NCI-H1092 (cell line): ENCODE measurements at places on chromosomes 2 and 18.

GRCh38 chr2:95372845-95373244 is 29.7 kb upstream of the FAHD2A start:
- DNase-seq, result no peak

DNA sequence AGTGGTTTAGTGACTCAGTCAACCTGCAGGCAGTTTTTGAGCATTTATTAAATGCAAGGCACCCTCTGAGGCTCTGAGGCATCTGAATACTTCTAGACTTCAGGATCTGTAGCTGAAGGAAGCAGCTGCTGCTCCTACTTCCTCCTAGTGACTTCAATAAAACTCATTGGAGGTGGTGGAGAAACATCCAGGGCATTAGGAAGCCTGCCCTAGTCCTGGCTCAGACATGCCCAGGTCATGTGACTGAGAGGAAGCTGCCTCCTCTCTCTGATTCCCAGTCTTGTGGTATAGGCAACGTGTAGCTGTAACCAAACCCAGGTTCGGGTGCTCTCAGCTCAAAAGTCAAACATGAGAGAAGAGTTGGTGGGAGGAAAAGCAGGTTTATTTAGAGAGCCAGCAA is 287.2 kb upstream of the GYPC start:
- DNase-seq, result no peak

DNA sequence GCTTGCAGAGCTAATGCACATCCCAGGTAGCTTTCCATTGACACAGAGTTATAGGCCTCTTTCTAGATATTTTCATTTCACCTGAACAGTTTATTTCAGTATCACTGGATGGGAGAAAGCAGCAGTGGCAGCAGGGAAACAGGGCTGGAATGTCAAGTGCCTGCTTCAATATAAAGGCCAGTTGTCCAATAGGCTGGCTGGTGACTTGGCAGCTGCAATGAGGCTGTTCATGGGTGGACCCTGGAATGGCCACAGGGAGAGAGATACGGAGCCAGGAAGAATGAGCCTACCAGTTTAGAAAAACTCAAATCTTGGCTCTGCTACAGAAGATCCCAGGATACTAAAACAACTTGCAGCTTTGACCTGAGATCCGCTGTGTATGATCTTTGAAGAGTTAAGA is 185.0 kb downstream of the BCL11A start:
- no peak for DNase-seq

GRCh38 chr2:182068811-182069210 is 83.2 kb downstream of the PPP1R1C start:
- DNase-seq, result no peak

DNA sequence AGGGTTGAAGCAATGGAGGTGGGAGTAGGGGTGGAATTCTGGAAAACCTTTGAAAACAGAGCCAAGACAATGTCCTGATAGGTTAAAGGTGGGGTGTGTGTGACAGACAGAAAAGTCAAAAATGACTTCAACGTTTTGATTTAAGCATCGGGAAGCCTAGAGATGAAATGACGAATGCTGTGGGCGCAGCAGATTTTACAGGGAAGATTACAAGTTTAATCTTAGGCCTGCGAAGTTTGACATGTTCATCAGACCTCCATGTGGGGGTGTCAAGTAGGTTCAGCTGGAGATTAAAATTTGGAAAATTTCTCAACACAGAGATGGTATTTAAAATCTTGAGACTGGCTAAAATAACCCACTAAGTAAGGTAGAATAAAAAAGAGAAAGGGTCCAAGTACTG is 453.3 kb downstream of the TXNL1 start:
- DNase-seq, result no peak

GRCh38 chr2:129087133-129087813 is 768.6 kb upstream of the HS6ST1 start:
- DNase-seq, result no peak

GRCh38 chr2:126389446-126389845 is 266.5 kb upstream of the GYPC start:
- DNase-seq, result no peak

- no peak for DNase-seq
Observed at GRCh38 chr18:45568017-45568416, 47.3 kb upstream of the SLC14A2 start.

DNA sequence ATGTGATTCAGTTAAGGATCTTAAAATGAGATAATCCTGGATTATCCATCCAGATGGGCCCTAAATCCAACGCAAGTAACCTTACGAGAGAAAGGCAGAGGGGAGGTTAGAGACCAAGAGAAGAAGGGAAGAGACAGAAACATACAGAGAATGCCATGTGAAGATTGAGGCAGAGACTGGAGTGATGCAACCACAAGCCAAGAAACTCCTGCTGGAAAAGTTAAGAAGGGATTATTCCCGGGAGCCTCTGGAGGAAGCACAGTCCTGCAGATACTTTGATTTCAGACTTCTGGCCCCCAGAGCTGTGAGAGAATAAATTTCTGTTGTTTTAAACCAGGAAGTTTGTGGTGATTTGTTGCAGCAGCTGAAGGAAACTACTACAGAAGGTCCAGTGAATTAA is 992.7 kb downstream of the BCL11A start:
- no peak for DNase-seq

- no peak for DNase-seq
Observed at GRCh38 chr2:182642328-182642727, 73.7 kb upstream of the DNAJC10 start.

DNA sequence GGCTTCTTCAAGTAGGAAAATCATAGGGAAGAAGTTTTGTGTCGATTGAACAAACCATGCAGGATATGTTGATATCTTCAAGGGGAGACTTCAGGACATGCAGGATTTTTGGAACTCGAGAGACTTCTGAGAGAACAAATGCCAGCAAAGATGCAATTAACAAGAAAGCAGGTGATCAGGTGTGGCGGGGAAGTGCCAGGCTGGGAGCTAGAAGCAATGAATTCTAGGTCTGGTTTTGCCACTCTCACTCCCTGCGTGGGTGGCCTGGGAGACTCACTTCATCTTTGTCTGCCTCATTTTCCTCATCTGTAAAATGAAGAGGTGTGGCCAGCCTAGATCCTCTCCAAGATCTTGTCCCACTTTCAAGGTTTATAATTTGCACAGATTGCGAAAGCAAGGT is 3.1 kb downstream of the SERPINB5 start:
- DNase-seq, result no peak

DNA sequence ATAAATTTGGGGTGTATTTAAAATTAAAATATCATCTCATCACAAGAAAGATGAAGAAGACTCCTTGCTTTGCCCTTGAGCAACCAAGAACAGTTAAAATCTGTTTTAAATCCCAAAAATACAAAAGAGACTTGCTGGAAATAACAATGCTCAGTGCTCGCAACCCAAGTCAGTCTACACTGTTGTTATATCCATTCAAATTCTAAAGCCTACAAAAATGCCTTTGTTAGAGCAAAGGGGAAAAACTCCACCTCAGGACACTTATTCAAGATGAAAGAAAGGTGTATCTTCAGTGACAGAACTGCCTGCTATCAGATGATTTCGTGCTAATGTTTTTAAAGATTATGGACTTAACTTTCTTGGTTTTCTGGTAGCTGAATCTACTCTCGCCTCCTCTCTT is 111.9 kb upstream of the TANK start:
- DNase-seq, result no peak

- no peak for DNase-seq
Observed at GRCh38 chr2:170084820-170085491, 93.0 kb upstream of the MYO3B start.

GRCh38 chr18:12554796-12555388 is 103.0 kb downstream of the SPIRE1 start:
- DNase-seq, result no peak

DNA sequence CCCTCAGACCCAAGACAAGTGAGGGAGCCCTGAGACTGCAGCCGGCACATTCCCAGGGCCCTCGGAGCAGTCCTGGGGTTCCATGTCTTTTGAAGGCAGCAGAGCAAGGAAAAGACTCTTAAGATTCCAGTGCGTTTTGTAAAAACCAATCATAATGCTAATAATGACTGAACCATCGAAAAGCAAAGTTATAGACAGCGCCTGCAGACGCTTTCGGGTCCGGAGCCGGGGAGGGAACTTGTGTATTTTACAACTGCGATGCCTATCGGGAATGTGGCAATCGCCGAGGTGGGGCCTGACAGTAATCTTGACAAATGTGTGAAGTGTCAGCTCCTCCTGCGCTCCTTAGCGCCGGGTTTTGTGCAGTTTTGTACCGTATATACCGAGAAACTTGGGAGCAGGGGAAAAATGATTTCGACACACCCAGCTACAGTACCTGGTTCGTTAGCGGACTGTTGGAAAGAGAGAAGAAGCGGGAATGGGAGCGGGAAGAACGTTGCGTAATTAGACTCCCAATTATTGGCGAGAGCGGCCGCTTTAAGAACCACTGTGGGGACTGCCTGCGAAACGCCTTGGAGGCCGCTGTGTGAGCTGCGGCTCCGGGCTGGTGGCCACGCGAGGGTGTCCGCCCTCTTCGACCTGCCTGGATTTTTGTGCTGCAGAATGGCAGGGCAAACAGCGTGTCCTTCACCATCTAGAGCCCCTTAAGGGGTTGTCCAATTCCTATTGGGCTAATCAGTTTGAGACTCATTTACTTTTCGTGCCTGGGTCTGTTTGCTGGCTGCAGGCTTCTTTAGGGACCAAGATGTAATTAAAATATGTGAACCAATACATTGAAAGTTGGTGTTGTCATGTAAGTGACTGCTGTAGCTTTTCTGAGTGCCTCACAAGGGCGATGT is 2.4 kb downstream of the EPAS1 start:
- DNase-seq, result no peak

DNA sequence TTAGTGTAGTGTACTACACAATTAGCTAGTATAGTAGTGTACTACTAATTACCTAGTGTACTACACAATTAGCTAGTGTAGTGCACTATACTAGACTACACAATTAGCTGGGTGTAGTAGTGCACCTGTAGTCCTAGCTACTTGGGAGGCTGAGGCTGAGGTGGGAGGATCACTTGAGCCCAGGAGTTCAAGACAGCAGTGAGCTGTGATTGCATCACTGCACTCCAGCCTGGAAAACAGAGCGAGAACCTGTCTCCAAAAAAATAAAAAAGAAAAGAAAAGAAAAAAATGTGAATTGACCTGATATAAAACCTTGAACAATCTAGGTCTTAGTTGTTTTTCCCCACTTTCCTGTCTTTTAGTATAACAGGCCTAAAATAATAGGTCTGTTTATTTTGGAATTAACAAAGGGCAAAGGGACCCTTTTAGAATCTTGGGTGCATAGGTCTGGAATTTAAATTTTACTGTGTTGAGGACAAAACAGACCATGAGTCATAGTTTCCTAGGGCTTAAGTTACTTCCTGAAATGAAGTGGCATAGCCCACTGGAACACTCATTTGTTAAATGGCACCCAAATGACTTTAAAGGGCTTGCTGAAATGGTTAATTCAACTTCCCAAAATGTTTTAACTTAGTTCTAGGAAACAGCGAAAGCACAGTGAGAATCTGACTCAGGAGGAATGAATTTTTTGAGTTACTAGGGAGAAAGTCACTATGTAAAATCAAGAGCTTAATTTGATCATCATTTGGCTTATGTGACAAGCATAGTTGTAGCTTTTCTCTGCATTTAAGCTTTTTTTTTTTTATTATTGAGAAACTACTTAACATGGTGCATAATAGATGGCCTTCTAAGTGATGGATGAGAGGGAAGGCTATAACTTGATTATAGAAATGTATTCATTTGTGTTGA is 50.7 kb upstream of the ARL5A start:
- DNase-seq, result no peak

DNA sequence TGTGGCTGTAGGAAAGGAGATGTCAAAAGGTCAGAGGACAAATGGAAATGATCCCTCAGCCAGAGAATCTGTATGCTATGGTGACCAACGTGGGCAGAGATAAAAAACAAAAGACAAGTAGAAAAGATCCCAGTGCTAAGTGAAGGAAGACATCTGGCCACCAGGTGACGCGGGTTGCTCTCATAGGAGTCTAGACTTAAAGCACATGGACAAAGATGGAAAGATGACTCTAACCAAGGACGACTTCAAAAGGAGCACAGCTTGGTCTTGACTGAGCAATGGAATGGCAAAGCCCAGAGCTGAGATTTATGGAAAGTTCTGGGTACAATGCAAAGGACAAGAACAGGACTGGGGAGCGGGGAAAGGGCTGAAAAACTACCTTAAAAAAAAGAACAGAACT is 96.8 kb downstream of the CLIP4 start:
- DNase-seq, result no peak

- peak; percentile 22 for DNase-seq
Observed at GRCh38 chr2:40451918-40452605, at the start of gene SLC8A1. SLC8A1 (minus strand) TSS chr2:40452090.

DNA sequence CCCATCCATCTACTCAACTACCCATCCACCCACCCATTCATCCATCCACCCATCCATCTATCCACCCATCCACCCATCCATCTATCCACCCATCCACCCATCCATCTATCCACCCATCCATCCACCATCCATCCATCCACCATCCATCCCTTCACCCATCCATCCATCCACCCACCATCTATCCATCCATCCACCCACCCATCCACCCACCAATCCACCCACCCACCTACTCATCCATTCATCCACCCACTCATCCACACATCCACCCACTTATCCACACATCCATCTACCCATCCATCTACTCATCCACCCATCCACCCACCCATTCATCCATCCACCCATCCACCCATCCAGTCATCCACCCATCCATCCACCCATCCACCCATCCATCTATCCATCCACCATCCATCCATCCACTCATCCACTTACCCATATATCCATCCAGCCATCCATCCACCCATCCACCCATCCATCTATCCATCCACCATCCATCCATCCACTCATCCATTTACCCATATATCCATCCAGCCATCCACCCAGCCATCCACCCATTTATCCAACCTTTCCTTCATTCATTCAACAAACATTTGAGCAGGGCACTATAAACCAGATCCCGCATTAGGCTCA is 2.1 kb upstream of the NGEF start:
- no peak for DNase-seq

GRCh38 chr2:67215214-67216055 is 181.7 kb upstream of the ETAA1 start:
- DNase-seq, result no peak

DNA sequence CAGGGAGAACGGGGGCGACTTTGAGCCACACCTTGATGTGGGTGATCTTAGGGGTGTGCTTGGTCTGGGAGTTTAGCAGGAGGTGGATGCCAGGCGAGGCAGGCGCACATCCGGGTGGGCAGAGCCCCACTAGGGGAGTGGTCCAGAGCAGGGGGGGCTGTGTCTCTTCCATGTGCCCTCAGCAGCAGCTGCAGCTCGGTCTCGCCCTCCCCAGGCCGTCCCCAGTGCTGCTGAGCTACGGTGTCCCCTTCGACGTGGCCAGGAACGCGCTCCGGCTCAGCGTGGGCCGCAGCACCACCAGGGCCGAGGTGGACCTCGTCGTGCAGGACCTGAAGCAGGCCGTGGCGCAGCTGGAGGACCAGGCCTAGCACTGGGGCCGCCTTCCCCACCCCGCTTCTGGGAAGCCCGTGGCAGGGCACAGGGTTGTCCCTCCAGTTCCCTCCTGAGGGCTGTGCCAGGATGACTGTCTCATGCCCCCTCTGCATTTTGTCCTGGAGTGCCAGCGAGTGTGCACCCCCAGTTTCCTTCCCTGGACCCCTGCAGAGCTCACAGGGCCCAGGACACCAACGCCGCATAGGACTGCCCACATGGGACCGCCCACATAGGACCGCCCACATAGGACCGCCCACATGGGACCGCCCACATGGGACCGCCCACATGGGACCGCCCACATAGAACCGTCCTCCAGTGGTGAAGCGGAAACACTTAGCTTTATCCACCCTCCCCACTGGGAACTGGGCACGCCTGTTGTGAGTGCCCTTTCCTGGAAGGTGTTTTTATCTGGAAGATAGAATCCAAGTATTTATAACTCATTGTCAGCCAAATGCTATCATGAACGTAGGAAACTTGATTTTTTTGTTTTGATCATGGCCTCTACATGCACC is 1.9 kb upstream of the ESPNL start:
- DNase-seq, result no peak
